ENCODE measurements at places on chromosomes 13 and 19. TPM values are rescaled to one million over a fixed set of nuclear protein-coding genes. Genes with fewer than 3 reads are reported as not detected.

PRDX2 gene
- total RNA-seq = 117 TPM

NAXD gene
- 75.3 TPM for total RNA-seq

KANK3 gene
- 7.1 TPM for total RNA-seq

LINGO3 gene
- 2.1 TPM for total RNA-seq

COQ8B gene
- 56.6 TPM for total RNA-seq

KEAP1 gene
- total RNA-seq = 40.7 TPM

DNA sequence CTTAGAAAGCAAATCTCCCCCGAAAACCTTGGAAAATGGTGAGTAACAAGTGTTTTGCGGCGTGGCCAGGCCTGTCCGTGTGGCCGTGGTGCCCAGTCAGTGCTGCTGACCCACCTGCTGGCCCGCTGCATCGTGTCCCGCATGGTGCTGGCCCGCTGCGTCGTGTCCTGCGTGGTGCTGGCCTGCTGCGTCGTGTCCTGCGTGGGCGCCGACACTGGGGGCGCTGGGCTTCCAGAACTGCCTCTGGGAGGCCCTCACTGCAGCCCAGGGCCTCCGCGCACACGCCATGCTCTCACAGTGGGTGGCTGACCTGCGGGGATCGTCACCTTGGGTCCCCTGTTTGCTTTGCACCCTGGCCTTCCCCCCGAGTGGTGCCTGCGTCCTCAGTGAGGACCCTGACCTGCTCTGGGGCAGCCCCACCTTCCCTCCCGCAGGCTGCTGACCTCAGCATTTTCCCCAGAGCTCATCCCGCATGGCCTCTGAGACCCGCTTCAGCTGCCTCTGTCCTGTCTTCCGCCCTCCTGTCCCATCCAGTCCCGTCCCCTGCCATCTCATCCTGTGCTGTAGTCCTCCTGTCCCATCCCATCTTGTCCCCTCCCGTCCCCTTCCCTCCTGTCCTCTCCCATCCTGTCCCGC is 10.6 kb downstream of the PLEKHJ1 start:
- H3K4me3 ChIP-seq = no peak overlapping the region
- no peaks in the 10 kb centered on the region for H3K27me3 ChIP-seq
- no peak overlapping the region for H3K27ac ChIP-seq
- H3K4me1 ChIP-seq = peaks cover 16% of the 10 kb centered on the region

DNA sequence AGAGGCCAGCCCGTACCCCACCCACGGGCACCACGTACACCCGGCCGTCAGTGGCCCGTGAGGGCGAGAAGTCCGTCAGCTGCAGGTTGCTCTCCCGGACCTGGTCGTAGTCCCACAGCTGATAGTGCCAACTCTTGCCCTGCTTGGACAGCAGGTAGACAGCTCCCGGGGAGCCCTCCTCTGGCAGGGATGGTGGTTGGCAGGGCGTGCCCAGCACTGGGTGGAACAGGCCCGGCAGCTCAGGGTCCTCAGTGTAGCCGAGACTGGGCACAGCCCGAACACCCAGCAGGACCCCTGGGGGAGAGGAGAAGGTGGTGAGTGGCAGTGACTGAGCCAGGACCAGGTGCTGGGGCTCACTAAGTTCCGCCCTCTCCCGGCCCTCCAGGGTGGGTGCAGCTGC is 7.8 kb downstream of the ACTMAP start:
- H3K4me3 ChIP-seq = no peak overlapping the region
- H3K27ac ChIP-seq = no peak overlapping the region
- H3K36me3 ChIP-seq = no peaks in the 10 kb centered on the region
- H3K27me3 ChIP-seq = no peaks in the 10 kb centered on the region

- no peaks in the 10 kb centered on the region for H3K36me3 ChIP-seq
Measured at GRCh38 chr13:94352057-94352456, 127.4 kb downstream of the DCT start.

DNA sequence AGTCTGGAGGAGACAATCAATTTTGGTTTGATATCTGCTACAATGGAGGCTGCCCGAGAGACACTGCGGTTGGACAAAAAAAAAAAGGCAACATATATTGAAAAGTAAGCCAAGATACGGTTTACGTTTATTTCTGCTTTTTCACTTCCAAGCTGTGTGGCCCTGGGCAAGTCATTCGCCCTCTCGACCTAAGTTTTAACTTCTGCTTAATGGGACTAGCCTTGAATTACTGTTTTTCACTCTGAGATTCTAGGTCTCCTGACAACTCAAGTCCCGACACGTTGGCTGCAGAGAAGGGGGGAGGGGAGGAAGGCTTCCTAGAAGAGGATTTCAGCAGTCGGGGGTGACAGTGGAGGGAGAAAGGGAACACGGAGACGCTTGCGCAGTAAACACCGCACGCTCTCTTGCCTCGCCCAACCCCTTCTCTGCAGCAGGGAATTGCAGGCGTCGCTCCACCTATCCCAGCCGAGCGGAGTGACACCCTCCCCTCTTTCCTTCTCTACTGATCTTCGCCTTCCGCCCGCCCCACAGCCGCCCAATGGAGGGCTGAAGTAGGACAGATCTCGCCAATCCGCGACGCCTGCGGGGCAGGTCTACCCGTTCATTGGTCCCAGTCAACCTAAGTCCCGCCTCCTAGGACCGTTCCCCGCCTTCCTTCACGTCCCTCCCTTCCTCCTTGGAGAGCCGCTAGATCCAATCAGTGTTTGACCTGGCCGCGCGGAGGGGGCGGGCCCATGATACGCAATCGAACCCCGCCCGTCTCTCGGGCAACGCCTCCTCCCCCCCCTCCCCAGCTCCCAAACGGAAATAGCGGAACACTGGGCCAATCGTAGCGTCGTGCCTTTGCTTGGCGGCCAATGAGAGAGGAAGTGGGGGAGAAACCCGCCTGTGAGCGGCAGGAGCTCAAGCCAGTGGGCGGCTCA is 533 bp upstream of the AP2A1 start:
- H3K36me3 ChIP-seq = no peaks in the 10 kb centered on the region
- no peaks in the 10 kb centered on the region for H3K27me3 ChIP-seq
- peaks cover 50% of the 10 kb centered on the region for H3K4me1 ChIP-seq
- H3K27ac ChIP-seq = peak overlapping the region; percentile 83

GRCh38 chr13:111292710-111293485 is 27.5 kb upstream of the TEX29 start:
- no peak overlapping the region for H3K27ac ChIP-seq
- no peak for DNase-seq
- H3K36me3 ChIP-seq = no peaks in the 10 kb centered on the region

- H3K36me3 ChIP-seq = no peaks in the 10 kb centered on the region
- no peak overlapping the region for H3K4me3 ChIP-seq
- no peak overlapping the region for H3K27ac ChIP-seq
Measured at GRCh38 chr13:44899967-44900366, 89.3 kb downstream of the NUFIP1 start.

- H3K27ac ChIP-seq = no peak overlapping the region
- H3K36me3 ChIP-seq = no peaks in the 10 kb centered on the region
- H3K4me3 ChIP-seq = no peak overlapping the region
- DNase-seq = no peak
- no peaks in the 10 kb centered on the region for H3K27me3 ChIP-seq
Measured at GRCh38 chr19:39679791-39680168, 24.1 kb downstream of the LGALS16 start.

- H3K36me3 ChIP-seq = no peaks in the 10 kb centered on the region
- H3K27ac ChIP-seq = no peak overlapping the region
- no peak for DNase-seq
- H3K4me3 ChIP-seq = no peak overlapping the region
Measured at GRCh38 chr19:875265-875879, 15.9 kb downstream of the CFD start.

GRCh38 chr13:113939129-113939943 is 34.5 kb downstream of the C13orf46 start:
- H3K27me3 ChIP-seq = no peaks in the 10 kb centered on the region
- H3K4me3 ChIP-seq = no peak overlapping the region
- DNase-seq = no peak
- H3K27ac ChIP-seq = no peak overlapping the region
